ENCODE measurements at places on chromosomes 4 and X. TPM values are rescaled to one million over a fixed set of nuclear protein-coding genes. Genes with fewer than 3 reads are reported as not detected.

USP17L25 gene
- total RNA-seq: not detected

GRCh38 chr4:141391293-141391692 lies 170.6 kb downstream of the ZNF330 start:
- no peaks in the 10 kb centered on the region for H3K36me3 ChIP-seq
- no peak for DNase-seq
- H3K4me1 ChIP-seq: no peaks in the 10 kb centered on the region
- no peak overlapping the region for H3K27ac ChIP-seq
- no peaks in the 10 kb centered on the region for H3K27me3 ChIP-seq

DNA sequence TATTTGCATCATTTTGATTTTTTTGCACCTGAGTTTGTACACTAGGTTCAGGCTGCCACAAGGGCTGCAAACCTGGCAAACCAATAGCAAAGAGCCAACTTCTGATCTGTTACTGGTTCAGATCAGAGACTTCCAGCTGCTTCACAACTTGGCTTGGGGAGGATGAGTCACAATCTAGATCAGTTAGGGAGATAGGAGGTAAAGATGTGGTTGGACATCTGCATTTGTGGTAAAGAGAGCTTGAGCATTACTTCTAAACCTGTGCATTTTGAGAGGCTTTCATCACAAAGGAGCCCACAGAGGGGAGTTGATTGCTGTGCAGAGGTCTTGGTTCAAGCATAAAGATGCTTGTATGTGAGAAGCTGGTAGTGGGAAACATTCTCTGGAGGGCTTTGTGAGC lies 34.5 kb downstream of the LINC00632 start:
- no peaks in the 10 kb centered on the region for H3K27me3 ChIP-seq
- no peaks in the 10 kb centered on the region for H3K36me3 ChIP-seq
- no peak overlapping the region for H3K27ac ChIP-seq
- DNase-seq: no peak

DNA sequence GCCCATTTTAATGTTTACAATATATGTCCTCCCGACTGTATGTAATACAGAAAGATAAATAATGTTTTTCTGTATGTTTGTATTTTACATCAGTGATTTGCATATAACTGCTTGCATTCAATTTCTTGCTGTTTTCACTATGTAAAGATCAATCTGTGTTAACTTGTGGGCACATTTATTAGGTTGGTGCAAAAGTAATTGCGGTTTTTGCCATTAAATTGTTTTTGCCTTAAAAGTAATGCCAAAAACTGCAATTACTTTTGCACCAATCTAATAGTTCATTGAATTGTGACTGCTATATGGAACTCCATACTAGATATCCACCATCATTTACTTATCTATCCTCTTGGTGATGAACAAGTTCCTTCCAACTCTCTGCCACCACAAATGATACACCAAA lies 73.9 kb upstream of the SRD5A3 start:
- no peak overlapping the region for H3K27ac ChIP-seq
- no peaks in the 10 kb centered on the region for H3K4me1 ChIP-seq
- 0 out of 2 replicates have a peak, but pooled peaks cover 8% of the 10 kb centered on the region for H3K27me3 ChIP-seq
- DNase-seq: no peak
